ENCODE measurements at places on chromosomes 7 and 10.

GRCh38 chr7:28684650-28685241 lies 272.4 kb downstream of the CREB5 start:
- DNase-seq: no peak

DNA sequence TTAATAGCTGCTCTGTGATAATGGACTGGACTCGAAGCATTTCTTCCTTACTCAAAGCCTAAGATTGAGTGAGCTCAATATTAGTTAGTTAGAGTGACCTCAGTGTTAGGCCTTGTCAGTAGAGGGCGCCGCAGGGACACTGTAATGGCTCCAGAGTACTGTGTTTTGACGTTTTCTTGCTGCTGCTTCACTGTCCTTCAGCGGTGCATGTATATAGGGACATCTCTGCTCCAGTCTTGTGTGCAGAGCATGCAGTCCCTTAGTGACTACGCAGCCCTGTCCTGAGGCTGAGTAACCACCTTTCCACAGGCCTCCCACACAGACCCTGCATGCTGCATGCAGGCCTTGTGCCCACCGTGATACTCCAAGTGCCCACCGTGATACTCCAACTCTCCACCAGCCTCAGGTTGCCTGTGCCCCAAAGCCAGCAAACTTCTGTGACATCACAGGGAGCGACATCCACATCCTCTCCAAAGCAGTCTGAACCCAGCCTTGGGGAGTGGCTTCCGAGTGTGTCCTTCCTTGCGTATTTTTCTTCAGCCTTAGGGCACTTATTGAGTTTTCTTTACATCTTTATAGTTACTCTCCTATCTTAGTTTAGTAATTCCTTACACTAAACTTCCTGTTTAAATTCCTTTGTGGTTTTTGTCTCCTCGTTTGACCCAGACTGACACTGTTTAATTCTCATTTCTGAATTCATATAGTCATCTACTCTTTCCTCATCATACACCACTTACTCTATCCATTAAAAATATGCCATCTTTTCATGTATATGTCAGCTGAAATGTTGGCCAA lies 118.2 kb downstream of the JAZF1 start:
- peak; percentile 30 for DNase-seq

- DNase-seq: no peak
These were observed 238.5 kb downstream of the CACNB2 start for GRCh38 chr10:18378766-18379165.

GRCh38 chr7:157194948-157195347 lies 56.2 kb downstream of the UBE3C start:
- no peak for DNase-seq

DNA sequence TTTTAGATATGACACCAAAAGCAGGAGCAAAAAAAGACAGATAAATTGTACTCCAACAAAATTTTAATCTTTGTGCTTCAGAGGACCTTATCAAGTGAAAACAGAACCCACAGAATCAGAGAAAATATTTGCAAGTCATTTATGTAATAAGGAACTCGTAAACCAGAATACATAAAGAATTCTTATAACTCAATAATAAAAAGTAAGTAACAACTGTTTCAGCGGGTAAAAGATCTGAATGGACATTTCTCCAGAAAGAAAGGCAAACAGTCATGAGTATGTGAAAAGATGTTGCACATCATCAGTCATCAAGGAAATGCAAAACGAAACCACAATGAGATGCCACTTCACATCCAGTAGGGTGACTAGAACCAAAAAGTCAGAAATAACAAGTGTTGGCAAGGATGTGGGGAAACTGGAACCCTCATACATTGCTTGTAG lies 167.7 kb upstream of the KCTD7 start:
- DNase-seq: no peak

DNA sequence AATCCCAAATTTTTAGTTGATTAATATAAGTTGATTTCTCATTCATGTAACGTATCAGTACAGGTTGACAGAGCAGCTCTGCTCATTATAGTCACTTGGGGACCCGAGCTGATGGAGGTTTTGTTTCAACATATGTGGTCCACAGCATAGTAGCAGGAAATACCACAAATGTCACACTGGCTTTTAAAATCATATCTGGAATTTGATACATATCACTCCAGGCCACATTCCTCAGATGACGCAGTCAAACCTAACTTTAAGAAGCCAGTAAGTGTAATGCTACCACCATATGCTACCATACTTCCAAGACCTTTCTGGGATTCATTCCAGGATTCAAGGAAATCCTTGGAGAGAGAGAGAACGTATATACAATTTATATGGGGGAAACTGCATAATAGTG lies 156.3 kb downstream of the PHF14 start:
- no peak for DNase-seq

- no peak for DNase-seq
These were observed 95.9 kb upstream of the MACROH2A2 start for GRCh38 chr10:69956741-69957230.

DNA sequence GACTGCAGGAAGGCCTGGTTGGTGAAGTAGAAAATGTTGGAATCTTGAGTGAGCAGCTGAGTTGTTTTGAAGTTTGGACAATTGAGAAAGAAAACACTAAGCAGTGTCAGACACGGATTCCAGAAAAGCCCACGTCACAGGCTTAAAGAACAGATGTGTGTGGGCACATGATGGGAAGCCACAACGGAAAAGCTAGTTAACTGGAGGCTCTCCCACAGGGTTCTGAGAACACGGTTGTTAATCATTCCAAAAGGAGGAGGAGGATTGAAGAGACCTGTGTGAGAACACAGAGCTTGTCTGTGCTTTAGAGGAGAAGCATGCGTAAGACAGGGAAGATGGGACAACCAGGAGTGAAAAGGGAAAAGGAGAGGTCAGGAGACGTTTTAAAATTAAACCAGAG lies 42.6 kb downstream of the SHH start:
- no peak for DNase-seq

DNA sequence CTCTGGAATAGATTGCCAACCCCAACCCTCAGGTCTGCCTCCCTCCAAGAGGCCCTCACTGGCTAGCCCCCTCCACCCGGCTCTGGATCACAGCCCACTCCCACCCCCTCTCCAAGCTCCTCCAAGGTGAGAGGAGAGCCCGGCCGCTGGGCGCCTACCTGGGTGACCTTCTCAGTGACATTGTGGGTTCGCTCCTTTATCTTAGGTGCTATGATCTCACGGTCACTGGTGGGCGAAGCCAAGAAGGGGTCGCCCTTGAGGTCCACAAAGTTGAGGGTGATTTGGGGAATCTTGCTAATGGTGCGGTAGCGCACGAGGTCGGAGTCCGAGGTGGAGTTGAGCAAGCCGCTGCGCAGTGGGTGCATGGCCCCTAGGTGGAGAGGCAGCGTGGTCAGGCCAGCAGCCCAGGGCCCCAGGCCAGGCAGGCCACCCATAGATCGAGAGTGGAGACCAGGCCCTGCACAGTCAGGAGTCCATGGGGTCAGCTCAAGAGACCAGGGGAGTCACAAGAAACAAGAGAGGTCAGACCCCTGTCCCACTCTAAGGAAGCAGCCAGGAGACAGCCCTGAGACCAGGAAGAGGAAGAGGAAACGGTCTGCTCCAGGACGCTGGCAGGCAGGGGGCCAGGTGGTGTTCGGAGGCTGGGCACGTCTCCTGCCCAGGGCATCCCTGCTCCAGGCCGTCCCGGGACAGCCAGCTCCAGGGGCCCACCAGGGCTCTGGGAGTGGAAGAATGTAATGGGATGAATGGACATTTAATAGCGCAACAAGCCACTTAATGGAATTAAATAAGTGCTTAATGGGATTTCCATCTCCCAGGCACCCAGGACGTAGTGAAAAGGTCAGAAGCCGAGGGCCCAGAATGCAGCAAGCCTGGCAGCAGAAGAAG lies 20.7 kb downstream of the KCNH2 start:
- DNase-seq: no peak

- no peak for DNase-seq
These were observed 8.9 kb upstream of the CTBP2 start for GRCh38 chr10:125169279-125169678.

GRCh38 chr7:15922002-15922401 lies 235.5 kb upstream of the MEOX2 start:
- no peak for DNase-seq

DNA sequence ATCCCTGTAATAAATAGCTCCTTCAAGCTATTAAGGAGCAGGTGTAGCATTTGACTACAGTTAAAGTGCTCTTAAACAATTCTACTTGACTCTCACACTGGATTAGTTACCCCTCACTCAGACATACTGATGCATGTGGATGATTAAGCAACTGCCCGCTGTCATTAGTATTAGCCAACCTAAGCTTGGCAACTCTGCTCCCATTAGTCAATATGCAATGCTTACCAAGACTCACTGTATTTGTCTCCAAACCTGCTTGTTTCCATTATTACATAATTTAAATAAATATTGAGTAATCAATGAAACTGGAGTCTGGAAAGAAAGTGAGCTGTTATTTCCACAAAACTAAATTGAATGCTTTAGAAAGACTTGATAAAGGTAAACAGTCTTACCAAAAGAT lies 144.0 kb upstream of the ASAH2 start:
- no peak for DNase-seq

- DNase-seq: no peak
These were observed 47.1 kb downstream of the NT5C2 start for GRCh38 chr10:103145860-103146466.

- no peak for DNase-seq
These were observed 152.4 kb upstream of the ADCY1 start for GRCh38 chr7:45421806-45422205.

- no peak for DNase-seq
These were observed 128.3 kb upstream of the SORCS3 start for GRCh38 chr10:104512800-104513199.

- no peak for DNase-seq
These were observed 33.3 kb upstream of the XPNPEP1 start for GRCh38 chr10:109956454-109957091.

DNA sequence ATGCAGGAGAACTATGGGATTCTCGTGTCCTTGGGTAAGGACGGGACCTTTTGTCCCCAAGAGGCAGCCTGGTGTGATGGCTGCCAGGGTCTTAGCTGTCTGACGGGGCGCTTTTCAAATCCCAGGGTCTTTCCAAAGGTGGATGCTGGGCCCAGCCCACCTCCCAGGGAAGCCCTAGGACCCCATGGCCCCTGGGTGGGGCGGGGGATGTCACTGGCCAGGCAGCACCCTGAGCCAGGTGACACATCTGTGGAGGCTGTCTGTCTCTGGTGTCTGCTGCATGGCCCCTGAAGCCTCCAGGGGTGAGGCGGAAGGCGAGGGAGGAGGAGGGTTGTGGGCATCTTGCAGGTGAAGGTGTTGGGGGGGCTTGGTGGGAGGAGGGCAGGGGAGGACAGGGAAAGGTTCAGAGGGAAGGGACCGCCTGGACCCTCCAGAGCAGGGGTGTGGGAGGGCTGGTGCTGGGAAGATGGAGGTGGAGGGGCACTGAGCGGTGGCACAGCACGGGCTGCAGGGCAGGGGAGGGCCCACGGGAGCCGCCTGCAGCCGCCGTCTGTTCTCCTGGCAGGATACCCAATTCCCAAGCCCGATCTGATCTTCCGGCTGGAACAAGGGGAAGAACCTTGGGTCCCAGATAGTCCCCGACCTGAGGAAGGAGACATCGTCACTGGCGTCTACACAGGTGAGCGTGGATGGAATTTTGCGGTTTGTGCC lies 7.0 kb downstream of the ZNF316 start:
- DNase-seq: no peak

DNA sequence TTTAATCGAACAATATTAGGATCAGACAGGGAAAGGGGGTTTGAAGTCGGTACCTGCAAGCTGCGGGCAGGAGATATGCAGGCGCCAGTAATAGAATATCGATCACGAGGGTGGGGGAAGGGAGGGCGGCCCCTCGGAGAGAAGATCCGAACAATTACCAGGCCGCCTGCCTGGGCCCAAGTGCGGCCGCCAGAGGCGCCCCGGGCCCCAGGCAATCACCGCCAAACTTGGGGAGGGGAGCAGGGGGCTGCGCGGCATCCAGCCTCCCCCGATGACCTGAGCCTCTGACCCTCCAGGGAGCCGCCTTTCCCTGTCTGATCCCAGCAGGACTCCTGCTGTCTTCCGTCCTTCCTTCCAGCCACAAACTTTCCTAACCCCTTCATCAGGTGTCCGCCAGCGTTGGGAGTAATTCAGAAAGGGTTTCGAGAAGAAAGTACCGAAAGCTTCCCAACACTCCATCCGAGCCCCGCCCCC lies 1.1 kb downstream of the NKX1-2 start:
- DNase-seq: no peak

- no peak for DNase-seq
These were observed 303.7 kb downstream of the CCDC3 start for GRCh38 chr10:12697764-12698163.

DNA sequence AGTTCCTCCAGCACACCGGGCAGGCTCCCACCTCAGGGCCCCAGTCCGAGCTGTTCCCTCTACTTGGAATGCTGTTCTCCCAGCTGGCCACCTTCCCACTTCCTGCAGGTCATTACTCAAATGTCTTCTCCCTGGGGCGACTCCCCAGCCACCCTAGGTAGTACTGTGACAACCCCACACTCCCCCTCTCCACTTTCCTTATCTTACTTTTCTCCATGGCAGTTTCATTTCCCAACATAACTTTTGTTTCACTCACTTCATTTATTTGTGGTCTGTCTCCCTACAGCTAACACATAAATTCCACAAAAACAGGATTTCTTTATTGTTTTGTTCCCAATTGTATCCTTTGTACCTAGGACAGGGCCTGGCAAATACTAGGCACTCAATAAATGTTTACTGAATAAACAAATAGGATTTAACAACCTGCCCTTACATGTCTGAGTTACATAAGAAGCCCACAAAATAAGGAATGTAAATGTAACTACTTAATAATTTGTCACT lies 76.5 kb downstream of the JAZF1 start:
- DNase-seq: no peak

DNA sequence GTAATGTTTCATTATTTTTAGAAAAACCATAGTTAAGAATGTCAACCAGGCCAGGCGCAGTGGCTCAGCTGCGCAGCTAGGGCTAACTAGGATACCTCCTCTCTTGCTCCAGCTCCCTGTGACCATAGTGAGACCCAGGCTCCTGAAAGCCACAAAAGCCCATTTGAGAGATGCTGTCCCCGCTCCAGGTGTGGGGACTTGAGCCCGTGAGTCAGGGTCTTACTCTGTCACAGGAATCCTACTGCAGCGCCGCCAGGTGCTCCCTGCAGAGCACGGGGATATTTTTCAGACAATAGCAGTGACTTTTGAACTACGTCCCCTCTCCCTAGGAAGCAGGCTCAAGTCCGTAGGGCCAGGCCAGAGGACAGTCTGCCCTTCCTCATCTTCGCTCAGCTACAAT lies 75.6 kb upstream of the NRBF2 start:
- no peak for DNase-seq

DNA sequence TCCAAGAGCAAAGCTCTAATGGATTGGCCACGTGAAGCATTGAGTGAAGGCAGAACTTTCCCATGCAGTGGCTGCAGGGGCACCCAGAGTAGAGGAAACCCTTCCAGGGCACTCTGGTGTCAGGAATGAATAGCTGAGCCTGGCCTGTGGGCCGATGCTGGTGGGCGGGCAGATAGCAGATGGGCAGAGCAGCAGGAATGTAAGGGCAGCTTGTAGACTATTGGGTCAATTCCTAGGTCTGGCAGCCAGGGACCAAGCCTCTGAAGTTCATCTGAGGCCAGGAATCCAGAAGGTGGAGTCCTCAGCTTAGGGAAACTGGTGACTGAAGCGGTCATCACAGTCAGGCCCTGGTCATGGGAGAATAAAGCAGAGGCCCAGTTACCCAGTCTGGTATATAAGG lies 115.4 kb downstream of the TMEM178B start:
- DNase-seq: no peak

- no peak for DNase-seq
These were observed 257.2 kb downstream of the GLRX3 start for GRCh38 chr10:130393342-130393741.

- DNase-seq: no peak
These were observed 6.1 kb upstream of the MEOX2 start for GRCh38 chr7:15692501-15693020.
